AG04449 (cell line): ENCODE measurements at places on chromosomes 2 and 18.

DNA sequence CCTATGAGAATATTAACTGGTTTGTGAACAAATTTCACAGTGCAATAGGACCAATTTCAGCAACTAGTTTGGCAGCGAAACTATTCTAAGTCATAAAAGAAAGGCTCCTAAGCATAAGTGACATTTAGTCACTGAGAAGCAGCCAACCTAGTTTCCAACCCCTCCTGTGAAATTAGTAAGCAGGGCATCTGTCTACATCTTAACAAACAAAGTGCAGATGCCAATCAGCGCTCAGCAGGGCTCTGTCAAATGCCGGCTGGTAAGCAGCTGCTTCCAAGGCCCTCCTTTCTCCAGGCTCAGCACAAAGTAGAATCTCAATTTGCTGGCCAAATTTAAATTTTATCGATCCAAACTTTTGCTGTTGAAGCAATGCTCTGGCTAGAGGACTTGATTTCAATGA is 124.7 kb downstream of the ICOS start:
- DNase-seq, result no peak

DNA sequence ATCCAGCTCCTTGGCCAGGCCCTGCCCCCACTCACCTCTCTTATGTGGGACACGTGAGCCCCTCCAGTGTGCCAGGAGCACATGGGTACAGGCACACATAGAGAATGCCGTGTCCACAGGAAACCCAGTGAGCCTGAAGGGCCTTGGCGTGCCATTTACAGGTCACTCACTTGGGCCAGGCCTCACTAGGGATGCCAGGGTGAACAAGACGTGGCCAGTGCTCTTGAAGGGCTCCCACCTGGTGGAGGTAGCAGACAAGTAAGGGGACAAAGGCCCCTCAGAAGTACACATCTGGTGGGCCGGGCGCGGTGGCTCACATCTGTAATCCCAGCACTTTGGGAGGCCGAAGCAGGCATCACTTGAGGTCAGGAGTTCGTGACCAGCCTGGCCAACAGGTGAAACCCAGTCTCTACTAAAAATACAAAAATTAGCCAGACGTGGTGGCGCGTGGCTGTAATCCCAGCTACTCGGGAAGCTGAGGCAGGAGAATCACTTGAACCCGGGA is 15.1 kb upstream of the C1QL2 start:
- DNase-seq, result no peak

DNA sequence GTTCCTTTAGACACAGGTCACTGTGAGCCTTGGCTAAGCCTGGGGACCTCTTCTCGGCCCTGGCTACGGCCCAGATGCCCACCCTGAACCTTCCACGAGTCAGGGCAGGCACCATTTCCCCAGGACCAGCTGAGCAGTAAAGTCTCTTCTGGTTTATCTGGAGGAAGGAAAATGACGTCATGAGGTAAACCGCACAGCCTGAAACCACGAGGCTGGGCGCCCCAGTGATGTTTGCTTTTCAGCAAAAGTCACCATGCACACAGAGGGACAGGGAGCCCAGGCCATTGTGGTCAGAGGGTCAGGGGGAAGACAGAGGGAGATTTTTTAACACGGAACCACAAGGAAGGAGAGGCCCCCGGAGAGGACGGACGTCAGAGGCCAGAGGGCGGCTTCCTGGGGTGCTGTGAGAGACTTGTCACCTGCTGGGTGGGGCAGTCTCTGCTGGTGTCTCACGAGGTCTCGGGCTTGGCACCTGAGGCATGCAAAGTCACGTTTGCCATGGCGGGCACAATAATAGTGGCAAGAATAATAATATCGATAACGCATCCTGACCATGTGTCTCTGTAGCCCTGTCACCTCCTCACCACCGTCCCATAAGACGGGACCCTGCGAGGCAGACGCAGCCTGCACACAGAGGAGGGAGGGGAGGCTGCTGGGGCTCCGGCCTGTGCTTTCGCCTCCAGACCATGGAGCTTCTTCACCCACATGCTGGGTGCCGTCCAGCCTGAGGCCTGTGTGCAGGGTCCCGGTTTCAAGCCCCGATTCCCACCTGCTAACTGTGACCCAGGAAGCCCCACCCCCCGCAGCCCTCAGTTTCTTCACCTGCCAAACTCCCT is 33.2 kb upstream of the FOSL2 start:
- no peak for DNase-seq

GRCh38 chr2:14861181-14861580 is 228.7 kb downstream of the LRATD1 start:
- DNase-seq, result no peak

GRCh38 chr2:71602115-71602495 is 148.7 kb downstream of the DYSF start:
- DNase-seq, result no peak

- no peak for DNase-seq
Observed at GRCh38 chr2:110878150-110878549, 145.8 kb downstream of the ACOXL start.

GRCh38 chr2:210309548-210310233 is 5.3 kb downstream of the MYL1 start:
- no peak for DNase-seq

GRCh38 chr18:5420906-5421305 is 122.9 kb downstream of the EPB41L3 start:
- DNase-seq, result no peak

GRCh38 chr2:117763804-117764203 is 50.7 kb upstream of the DDX18 start:
- no peak for DNase-seq

- DNase-seq, result no peak
Observed at GRCh38 chr2:101419096-101419663, 31.9 kb upstream of the CREG2 start.

- no peak for DNase-seq
Observed at GRCh38 chr2:8790739-8791162, 46.7 kb downstream of the KIDINS220 start.

- DNase-seq, result no peak
Observed at GRCh38 chr18:4748975-4749374, 293.9 kb upstream of the DLGAP1 start.

DNA sequence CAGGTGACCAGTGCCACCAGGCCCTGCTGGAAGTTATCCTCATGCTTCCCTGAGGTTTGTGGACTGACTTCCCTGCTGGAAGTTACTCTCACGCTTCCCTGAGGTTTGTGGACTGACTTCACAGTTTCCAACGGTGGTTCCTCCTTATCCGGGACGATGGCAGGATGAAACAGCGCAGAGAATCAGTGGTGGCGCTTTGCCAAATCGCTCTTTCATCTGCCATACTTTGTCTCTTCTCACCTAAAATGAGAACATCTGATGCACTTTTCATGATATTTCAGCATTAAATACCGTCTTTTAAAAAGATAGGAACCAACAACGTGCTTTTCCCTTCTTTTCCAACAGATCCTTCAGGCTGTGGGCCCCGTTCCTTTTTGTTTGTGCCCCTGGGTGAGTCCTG is 183.3 kb downstream of the LDLRAD4 start:
- DNase-seq, result no peak

DNA sequence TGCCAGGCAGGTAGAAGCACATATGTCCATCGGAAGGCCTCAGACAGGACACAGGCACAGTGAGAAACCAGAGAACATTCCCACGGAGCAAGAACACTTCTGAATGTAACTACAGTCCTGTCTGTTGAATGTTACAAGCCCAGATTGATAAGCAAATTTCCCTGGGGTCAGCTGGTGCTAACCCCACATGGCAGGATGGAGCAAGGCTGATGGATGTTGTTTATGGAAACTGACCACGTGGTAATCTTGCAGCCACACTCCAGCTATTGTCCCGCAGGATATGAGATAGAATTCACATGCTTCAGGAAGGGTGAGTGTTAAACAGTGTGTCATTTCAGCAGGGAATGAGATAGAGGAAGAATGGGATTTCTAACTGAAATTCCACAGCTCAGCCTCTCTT is 138.8 kb upstream of the COPS8 start:
- no peak for DNase-seq

DNA sequence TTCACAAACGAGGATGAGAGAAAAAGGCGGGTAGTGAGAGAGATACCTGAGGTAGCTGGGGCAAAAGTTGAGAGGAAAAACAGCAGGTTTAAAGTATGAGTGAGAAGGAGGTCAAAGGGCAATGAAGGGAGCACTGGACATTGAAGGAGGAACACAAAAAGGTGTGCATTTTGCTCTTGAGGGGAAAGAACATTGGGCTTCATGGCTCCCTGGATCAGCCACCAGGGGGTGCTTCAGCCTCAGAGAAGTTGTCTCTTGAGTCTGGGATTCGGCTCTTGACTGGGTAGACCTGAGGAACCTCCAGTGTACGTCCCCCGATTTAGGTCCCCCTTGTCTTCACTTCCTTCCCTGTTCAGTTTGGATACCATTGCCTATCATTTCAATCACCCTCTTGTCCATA is 128.5 kb downstream of the RAPGEF4 start:
- no peak for DNase-seq

- DNase-seq, result no peak
Observed at GRCh38 chr2:171034315-171034714, 105.3 kb downstream of the GORASP2 start.

DNA sequence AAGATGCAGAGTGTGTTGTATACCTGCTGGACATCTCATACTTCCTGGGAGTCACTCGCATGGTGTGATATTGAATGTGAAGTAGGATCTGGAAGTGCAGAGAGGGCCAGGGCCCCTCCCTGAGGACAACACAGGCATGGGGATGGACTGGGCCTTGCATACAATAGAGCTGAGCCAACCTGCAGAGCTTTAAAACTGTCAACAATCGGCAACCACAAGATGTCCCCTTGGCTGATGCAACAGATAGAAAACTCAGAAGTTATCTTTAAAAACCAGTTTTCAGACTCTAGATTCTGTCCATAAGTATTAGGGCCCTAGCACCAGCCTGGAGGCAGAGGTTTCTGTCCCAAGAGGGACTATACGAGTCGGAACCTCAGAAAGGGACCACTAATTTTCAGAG is 19.7 kb downstream of the EVA1A start:
- DNase-seq, result no peak

GRCh38 chr2:569681-570080 is 107.5 kb downstream of the TMEM18 start:
- DNase-seq, result no peak

DNA sequence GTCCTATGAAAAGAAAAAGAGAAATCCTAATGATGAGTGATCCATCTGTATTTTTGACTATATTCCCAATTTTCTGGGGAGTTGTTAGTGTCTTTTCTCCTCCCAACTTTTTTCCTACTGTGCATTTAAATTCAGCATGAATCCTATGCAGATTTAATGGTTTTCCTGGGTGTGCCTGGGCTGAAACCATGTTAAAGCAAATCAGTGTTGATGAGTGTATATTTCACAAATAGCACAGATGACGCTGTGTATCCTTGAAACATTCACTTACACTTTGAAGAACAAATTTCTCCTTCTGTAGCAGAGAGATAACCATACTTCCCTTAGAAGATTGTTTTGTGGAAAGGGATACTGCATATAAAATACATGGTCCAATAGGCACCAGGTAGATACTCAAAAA is 114.3 kb downstream of the TRIB2 start:
- no peak for DNase-seq

DNA sequence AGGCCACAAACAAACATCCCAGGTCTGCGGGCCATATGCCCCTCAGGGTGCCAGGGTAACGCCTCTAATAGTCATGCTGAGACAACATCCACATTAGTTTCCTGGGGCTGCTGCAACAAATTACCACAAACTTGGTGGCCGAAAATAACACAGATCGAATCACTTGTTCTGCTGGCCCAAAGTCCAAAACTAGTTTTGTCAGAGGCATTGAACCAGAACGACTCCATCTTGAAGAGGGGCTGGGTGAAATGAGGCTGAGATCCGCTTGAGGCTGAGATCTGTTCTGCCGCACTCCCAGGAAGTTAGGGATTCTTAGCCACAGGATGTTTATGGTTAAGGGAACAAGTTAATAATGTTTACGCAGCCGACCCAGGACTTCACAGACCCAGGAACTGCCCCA is 66.7 kb downstream of the COPS8 start:
- no peak for DNase-seq

DNA sequence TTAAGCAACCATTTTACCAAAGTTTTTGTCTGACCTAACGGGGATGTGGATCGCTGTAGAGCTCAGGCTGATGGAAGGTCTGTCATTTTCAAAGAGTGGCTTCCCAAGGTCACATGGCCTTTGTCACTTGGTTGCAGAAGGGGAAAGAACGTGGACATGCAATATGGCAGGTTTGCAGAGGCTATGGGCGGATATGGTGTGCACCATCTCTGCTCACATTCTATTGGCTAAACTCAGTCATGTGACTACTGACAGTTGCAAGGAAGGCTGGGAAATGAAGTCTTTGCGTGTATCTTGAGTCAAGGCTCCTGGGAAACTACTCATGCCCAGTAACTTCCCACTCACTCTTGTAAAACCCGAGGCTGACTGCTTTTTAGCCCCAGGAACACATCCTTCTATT is 96.8 kb downstream of the ST6GAL2 start:
- DNase-seq, result no peak

GRCh38 chr2:198641161-198641560 is 816.6 kb downstream of the SATB2 start:
- no peak for DNase-seq

GRCh38 chr18:9697121-9697520 is 11.0 kb upstream of the RAB31 start:
- no peak for DNase-seq

DNA sequence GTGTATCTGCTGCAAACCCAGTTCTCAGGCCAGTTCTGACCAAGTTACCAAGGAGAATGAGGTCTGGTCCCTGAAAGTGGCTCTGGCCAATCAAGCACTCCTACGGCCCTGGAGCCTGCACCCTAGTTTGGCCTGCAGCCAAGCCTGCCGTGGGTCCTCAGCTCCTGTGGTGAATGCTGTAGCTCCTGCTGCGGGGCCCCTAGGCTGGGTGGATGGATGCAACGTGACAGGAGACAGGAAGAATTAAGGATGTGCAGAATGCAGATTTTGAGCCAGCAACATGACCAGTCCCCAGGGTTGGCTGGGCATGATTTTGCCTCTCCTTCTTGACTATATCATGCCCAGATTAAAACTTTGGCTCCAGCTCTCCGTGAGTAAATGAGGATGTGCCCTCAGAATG is 97.2 kb downstream of the SMAD7 start:
- no peak for DNase-seq

DNA sequence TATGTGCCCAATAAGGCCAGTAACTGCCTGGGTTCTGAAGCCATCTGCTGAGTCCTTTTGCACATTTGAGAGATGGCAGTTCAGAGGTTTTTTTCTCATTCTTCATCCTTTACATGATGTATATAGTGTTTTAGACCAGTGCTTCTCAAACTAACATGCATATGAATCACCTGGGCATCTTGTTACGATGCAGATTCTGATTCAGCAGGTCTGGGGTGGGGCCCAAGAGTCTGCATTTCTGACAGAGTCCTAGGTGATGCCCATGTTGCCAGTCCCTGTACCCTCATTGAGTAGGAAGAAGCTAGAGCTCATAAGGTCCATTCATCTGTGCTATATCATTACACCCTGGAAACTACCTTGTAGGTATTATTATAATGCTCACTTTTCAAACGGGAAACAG is 3.8 kb downstream of the SMYD5 start:
- no peak for DNase-seq

- no peak for DNase-seq
Observed at GRCh38 chr18:60987963-60988362, 345.3 kb upstream of the CDH20 start.

- DNase-seq, result no peak
Observed at GRCh38 chr2:122800781-122801180, 1045.3 kb downstream of the TSN start.
